Activated CD4-positive, alpha-beta memory T cell treated with anti-CD3 and anti-CD28 coated beads, Interleukin-2, amount 10 ng/mL, durations not matched to agents 7 days and 5 days (primary cell): ENCODE measurements at places on chromosomes 2 and 18. TPM values are rescaled to one million over a fixed set of nuclear protein-coding genes. Genes with fewer than 3 reads are reported as not detected.

DNA sequence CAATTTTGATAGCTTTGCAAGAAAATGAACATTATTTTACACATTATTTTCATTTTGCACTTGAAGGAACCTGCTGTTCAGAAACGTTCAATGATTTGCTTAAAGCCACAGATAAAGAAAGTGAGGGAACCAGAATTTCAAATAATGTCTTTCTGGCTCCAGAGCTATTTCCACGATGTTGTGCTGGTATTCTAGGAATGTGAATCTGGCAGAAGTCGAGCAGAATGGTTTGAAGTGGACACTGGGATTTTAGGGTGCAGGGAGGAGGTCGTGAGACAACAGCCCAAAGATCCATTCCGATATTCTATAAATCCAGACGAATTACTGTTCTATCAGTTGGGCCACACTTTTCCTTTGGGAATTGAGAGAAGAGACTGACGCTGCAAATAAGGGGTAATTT is 2.2 kb downstream of the CCDC102B start:
- DNase-seq, result no peak
- no peak overlapping the region for H3K27ac ChIP-seq
- H3K27me3 ChIP-seq, result no peaks in the 10 kb centered on the region
- H3K4me3 ChIP-seq, result no peak overlapping the region
- no peaks in the 10 kb centered on the region for H3K36me3 ChIP-seq

Gene NAT8
- total RNA-seq, result not detected

Gene RSAD2
- total RNA-seq, result 119 TPM

DNA sequence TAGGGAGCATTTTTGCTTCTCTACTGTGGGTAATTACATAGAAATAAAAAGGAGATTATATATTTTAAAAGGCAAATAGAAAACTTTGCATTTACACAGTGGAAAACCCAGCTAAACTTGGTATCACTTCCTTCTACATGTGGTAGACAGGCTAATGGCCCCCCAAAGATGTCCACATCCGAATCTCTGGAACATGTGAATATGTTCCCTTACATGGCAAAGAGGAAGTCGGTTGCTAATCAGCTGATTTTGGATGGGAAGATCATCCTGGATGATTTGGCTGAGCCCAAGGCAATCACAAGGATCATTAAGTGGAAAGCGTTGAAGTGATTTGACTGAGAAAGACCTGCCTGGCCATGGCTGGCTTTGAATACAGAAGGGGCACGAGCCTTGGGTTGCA is 26.2 kb downstream of the CREG2 start:
- peaks cover 5% of the 10 kb centered on the region for H3K27me3 ChIP-seq
- H3K4me3 ChIP-seq, result peak overlapping the region; percentile 5
- DNase-seq, result no peak
- H3K36me3 ChIP-seq, result peaks cover 4% of the 10 kb centered on the region
- peaks cover 48% of the 10 kb centered on the region for H3K4me1 ChIP-seq

Gene CYS1
- total RNA-seq, result 0.40 TPM
